NCI-H1436 treated with DMSO at 0.1 percent for 48 hours (cell line): ENCODE measurements at places on chromosomes 12 and 14.

GRCh38 chr12:3683670-3684069 is 69.2 kb downstream of the CRACR2A start:
- DNase-seq = no peak

DNA sequence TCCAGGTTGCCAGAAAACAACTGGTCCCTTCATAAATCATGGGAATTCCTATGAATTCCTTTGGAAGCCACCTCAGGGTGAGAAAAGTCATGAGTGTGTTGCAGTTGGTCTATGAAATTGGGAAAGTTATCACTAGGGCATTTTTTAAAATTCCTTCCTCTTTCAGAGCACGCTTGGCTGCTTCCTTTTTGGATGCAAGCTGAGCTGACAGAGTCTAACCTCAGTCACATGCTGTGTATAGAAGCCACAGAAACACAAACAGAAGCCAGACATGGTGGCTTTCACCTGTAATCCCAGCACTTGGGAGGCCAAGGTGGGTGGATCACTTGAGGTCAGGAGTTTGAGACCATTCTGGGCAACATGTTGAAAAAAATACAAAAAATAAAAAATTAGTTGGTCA is 21.7 kb upstream of the HELB start:
- no peak for DNase-seq

- no peak for DNase-seq
These were observed 60.2 kb upstream of the ACTN1 start for GRCh38 chr14:69039288-69039628.

DNA sequence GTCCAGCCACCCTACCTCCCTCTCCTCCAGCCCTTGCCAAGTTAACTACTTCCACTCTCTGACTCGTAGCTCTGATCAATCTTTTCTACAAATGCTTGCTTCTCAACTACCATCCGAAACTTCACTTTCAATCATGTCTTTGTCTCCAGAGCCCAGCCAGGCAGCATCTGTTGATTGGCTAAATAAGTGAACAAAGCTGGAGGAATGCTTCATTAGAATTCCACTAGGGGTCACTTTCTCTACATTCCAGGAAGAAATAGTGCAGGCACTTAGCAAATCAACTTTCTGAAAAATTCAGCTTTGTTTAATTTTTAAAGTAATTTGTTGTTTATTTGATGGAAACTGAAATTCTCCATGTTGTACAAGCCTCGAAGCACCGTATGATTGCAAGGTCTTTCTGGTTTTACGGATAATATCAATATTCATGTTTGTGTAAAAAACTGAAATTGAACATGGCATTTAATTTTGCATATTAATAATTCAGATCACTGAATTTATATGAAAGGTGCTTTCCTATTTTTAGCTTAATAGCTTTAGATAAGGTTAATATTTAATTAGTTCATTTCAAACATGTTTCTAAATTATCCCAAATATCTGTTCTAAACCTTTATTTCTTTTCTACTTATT is 32.4 kb upstream of the HELB start:
- no peak for DNase-seq

DNA sequence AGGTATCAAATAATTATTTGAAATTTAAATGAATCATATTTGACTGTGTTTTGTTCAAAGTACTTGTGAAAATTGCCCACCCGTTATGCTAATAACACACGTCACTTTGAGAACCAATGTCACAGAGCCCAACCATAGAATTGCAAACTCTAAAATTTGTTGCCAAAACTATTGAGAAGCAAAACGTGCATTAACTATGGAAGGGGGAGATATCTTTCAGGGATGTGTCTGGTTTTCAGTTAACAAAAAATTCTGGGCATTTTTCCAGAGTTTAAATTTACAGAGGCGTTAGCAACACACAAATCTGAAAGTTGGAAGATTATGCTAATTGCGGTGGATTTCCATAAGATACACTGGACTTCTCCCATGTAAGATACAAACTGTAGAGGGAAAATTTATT is 371.8 kb upstream of the E2F7 start:
- DNase-seq = no peak

GRCh38 chr14:99982537-99983250 is 82.5 kb upstream of the EVL start:
- no peak for DNase-seq

DNA sequence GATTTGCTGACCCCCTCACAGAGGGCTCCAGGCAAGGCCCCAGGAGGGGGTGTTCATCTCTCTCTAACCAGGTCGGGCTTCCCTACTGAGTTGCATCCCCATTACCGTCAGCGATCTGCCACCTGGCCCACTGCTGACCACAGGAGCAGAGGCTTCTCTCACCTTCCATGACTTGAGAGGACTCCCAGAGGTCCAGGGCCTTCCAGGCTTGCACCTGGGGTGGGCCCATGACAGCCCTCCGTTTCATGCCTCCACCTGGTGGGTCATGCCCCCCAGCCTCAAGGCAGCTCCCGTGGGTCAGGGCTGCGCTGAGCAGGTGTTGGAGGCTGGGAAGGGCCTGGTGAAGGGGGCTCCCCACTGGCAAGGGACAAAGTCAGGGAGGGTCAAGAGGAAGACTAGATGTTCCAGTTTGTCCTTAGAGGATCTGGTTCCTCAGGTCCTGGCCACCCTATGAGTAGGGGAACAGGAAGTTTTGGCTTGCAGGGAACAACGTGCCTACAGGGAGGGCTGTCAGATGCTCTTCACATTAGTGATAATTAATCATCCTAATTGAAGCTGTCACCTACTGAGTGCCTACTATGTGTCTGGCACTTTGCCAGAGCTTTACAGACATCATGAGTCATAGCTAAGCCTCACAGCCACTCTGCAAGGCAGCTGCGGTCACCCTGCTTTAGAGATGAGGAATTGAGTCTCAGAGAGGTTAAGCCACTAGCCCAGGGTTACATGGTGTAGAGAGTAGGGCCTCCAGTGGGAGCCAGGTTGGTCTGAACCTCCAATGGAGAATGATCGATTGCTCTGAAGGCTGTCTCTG is 13.8 kb downstream of the NFKBIA start:
- DNase-seq = no peak

DNA sequence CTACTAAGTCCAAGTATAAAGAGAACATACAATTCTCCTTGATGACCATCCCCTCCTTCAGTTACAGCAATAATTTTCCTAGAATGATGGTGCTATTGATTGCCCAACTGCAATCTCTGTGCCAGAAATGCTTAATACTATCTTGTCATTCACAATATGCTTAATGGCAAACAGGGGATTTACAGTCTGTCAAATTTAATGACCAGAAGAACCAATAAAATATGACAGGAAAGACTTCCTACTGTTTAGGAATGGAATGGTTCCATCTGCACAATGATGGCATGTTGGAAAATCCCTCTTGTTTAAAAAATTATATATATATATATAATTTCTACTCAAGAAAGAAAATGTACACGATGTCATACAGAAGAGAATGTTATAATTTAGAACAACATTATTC is 623.2 kb downstream of the CCER1 start:
- DNase-seq = no peak

GRCh38 chr12:28140404-28140803 is 49.9 kb upstream of the CCDC91 start:
- no peak for DNase-seq

- no peak for DNase-seq
These were observed 28.2 kb downstream of the KLRK1 start for GRCh38 chr12:10361622-10362021.

- no peak for DNase-seq
These were observed 74.9 kb upstream of the BCAT1 start for GRCh38 chr12:25023808-25024207.

GRCh38 chr14:96804895-96805294 is 7.7 kb downstream of the VRK1 start:
- DNase-seq = no peak

GRCh38 chr12:75944097-75944904 is 87.3 kb downstream of the PHLDA1 start:
- DNase-seq = no peak
